Ovary (tissue), 10 donors: ENCODE measurements at places on chromosomes 12 and 14. TPM values are rescaled to one million over a fixed set of nuclear protein-coding genes. Genes with fewer than 3 reads are reported as not detected.

POP5 gene
- total RNA-seq, result 29.5 TPM

OLR1 gene
- total RNA-seq, result 1.1 TPM

GRCh38 chr14:54787261-54787660, 115.4 kb downstream of the GCH1 start:
- no peak for DNase-seq

- no peak for DNase-seq
Observed at GRCh38 chr12:25692115-25693035, 139.3 kb upstream of the LMNTD1 start.

DPPA3 gene
- not detected for total RNA-seq

DNA sequence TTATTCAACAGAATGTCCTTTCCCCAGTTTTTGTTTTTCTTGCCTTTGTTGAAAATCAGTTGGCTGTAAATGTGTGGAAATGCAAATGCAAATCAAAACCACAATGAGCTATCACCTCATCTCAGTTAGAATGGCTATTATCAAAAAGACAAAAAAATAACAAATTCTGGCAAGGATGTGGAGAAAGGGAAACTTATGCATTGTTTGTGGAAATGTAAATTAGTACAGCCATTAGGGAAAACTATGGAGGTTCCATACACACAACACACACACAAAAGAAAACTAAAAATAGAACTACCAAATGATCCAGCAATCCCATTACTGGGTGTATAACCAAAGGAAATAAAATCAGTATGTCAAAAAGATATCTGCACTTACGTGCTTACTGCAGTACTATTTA, 518.8 kb upstream of the ATXN7L3B start:
- no peak for DNase-seq

DNA sequence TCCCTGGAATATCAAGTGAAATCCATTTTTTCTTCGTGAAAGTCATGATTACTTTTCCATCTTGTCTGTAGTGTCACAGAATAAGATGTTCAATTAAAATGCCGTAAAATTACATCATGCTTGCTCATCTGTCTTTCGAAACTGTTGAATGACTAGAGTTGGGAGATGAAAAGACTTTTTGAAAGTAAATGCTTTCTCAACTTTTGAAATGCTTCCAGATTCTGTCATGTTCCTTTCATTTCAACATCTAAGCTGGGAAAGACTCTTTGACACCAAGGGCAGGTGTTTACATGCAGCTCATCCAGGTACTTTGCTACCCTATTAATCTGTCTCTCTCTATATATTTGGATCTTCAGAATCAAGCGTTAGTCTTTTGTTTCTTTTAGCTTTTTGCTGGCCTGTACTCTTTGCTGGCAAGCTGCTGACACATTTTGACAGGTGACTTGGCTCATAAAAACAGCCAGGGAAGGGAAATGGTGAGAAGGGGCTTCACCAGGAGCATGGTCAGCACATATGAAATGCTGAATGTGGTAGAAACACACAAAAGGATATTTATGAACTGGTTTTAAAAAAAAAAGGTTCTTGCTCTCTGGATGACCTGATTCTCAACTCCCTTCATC, 77.0 kb upstream of the METAP2 start:
- no peak for DNase-seq

ALDH6A1 gene
- total RNA-seq, result 64.1 TPM

RPL10L gene
- total RNA-seq, result not detected

DNA sequence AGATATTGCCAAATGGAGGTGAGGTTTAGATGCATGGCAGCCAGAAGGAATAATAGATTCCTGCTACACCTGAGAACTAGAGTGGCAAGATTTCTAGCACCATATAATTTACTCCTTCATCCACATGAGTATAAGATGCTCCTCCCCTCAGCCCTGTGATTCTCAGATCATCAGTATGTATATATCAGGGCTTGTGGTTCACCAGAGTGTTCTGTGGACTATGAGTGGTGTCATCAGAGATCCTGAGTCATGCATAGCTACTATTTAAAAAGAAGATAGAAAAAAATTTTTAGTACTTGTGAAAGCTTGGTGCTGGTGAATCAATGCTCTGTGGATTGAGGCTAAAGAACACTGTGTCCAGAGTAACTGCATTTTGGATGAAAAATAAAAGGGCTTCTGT, 285.9 kb downstream of the BMP4 start:
- no peak for DNase-seq
